H7 (cell line): ENCODE measurements at places on chromosomes 11 and 22.
A peak's percentile ranks its signal among the peaks of the same experiment; 100 is the strongest.

GRCh38 chr22:40817737-40818136 lies 1.4 kb downstream of the SLC25A17 start:
- DNase-seq, result no peak

- DNase-seq, result peak; percentile 62
These were observed 8.7 kb downstream of the DRAP1 start for GRCh38 chr11:65927904-65928397.

DNA sequence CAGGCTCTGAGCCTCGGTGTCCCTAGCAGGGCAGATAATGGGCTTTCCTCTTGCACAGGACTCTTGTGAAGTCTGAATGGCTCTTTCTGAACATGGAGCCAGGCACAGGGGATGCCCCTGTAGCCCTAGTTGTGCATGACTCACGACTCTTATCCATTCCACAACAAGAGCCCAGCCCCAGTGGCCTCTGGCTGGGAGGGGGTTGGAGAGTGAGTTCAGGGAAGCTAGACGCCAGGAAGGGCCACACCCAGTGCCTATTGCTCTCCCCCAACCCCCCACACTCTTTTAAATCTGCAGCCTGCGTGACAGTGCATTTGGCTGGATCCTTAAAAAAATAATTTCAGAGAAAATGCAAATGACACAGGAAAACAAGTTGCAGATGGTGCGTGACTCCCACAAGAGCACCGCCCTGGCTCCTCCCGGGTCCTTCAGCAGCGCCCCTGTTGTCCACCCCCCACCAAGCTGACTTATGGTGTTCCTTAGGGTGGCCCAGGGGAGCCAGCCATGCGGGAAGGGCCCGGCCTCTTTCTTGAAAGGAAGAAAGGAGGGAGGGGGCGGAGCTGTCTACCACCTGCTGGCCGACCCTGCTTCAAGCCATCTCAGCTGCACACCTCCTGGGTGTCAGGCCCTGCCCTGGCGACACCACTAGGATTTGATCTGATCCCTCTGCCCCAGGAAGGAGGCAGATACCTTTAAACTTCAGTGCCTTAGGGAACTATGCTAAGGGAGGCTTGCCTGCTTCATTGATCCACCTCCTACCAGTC lies 74.7 kb downstream of the MN1 start:
- peak; percentile 48 for DNase-seq

DNA sequence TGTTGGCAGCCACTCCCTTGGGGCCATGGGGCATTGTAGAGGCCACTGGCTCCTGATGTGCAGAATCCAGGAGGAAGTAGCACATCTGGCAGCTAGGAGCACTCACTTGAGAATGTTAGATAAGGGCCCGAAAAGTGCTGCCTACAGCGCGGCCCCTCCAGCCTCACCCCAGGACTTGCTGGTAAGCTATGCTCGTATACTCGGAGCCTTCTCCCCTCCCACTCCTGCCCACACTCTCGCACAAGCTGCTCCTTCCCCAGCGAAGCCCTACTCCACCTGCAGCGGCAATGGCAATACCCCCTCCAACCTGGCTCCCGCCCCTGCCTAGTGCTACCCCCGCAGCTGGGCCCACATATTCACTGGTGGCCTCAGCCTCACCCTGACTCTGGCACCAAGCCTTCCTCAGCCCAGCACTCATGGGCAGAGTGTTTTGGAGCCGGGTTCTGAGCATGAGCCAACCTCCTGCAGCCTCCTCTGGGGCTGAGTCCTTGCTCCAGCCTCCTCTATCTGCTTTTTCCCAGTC lies 47.7 kb downstream of the PDE2A start:
- no peak for DNase-seq

GRCh38 chr11:6022956-6023355 lies 7.6 kb downstream of the OR56A1 start:
- peak; percentile 37 for DNase-seq

- DNase-seq, result no peak
These were observed 84.4 kb downstream of the MYO7A start for GRCh38 chr11:77212314-77213007.
